NCI-H2081 (cell line): ENCODE measurements at places on chromosomes 1 and 21.

GRCh38 chr1:234478481-234479309, at the start of gene TARBP1:
TSS of gene TARBP1 (minus strand) at chr1:234479179. CDS start at chr1:234479103, 76 bp downstream.
- peak; percentile 91 for DNase-seq

DNA sequence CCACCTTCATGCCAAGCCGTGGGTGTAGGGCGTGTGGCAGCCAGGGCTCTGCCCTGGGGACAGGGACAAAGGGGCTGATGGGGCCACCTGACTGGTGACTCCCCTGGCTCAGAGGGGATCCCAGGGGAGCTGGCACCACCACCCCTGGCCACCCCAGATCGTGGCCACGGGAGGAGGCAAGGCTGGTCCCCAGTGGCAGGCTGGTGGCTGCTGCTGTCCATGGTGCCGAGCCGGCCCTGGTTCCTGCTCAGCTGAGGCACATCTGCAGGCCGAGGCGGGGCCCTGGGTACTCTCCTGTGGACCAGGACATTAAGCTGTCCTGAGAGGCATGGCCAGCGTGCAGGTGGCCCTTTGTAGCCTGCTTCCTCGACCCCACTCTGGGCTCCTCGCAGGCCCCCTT, 6.5 kb downstream of the PLCH2 start:
- DNase-seq, result no peak

DNA sequence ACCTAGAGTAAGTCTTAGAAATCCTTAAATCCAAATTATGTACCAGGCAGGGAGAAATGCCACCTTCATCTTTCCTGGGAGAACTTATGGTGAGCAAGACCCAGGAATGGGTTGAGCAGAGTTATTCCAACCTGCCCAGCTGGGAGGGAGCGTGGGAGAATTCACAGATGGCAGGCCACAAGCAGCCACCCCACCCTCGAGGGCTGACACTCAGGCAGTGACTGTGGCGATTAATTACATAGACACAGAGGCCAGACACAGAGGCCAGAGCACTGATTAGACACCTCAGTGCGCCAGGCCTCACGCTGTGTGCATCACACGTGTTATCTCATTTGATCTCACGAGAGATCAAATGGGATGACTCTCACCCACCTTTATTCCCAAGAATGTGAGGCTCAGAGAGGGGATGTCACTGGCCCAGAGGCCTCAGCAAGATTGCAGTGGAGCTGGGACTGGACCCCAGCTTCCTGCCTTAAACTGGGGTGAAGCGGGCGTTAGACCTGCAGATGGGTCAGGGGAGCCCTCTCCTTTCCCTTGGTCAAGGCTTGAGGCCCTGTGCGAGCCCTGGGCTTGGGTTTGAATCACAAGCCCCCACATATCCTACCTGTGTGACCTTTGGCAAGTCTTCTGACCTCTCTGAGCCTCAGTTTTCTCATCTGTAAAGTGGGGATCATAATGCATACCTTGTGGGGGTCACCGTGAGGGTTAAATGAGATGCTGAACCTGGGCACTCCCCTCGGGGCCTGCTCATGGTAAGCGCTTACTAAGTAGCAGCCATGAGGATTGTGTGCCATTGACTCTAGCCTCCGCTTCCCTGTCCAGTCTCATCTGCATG, 28.8 kb upstream of the PADI4 start:
- no peak for DNase-seq

GRCh38 chr1:206895837-206896242, 1.4 kb upstream of the IL24 start:
- peak; percentile 58 for DNase-seq

GRCh38 chr1:204348722-204349121, 11.0 kb downstream of the PLEKHA6 start:
- DNase-seq, result no peak

GRCh38 chr1:81052162-81052561, 748.6 kb upstream of the ADGRL2 start:
- no peak for DNase-seq

GRCh38 chr1:229641306-229641705, 15.3 kb downstream of the URB2 start:
- DNase-seq, result no peak

DNA sequence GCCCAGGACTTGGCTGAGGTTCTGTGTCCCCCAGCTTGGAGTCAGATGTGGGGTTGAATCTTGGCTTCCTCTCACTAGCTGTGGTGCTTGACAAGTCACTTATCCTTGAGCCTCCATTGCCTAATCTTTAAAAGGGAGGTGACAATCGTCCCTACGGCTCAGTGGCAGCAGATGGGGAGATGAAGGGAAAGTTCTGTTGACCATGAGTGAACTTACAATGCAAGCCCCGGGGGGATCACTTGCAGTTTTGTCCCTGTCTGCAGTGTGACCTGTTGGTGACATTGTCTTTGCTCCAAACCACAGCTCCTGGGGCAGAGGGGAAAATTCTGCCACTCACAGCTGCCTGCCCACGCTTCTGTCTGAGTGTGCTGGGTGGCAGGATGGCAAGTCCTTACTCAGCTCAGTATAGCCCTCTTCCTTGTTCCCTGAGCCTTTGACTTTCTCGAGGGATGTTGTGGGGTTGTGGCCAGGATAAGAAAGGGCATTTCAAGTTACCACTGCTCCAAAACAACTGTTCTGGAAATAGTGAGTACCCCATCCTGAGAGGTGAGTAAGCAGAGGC, 1.7 kb downstream of the PCSK9 start:
- no peak for DNase-seq

GRCh38 chr1:44553127-44553758, 121.0 kb downstream of the TMEM53 start:
- no peak for DNase-seq

- DNase-seq, result no peak
These were observed 11.1 kb downstream of the MRTO4 start for GRCh38 chr1:19262744-19263143.

GRCh38 chr1:19737104-19737825, 62.5 kb downstream of the TMCO4 start:
- DNase-seq, result no peak

GRCh38 chr1:33633019-33633801, 160.8 kb downstream of the ZSCAN20 start:
- DNase-seq, result peak; percentile 91

DNA sequence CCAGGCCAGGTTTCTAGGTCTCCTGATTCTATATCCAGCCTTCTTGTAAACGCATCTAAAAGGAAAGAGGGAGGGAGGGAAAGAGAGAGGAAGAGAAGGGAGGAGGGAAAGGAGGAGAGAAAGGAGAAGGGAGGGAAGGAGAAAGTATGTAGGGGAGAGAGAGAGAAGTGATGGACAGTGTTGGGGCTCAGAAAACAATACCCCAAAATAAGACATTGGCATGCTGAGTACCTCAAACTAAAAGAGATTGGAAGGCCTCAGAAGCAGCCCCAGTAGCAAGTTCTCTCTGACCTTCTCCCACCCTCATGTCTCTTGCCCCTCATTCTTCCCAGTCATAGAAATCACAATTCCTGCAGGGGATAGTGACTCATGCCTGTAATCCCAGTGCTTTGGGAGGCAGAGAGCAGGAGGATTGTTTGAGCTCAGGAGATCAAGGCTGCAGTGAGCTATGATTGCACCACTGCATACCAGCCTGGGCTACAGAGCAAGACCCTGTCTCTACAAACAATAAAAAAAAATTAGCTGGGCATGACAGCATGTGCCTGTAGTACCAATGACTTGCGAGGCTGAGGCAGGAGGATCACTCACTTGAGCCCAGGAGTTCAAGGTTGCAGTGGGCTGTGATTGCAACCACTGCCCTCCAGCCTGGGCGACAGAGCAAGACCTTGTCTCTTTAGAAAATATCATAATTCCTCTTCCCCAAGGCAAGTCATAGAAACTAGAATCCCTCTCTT, 51.2 kb downstream of the DNTTIP2 start:
- no peak for DNase-seq

- no peak for DNase-seq
These were observed 116.6 kb upstream of the SYT6 start for GRCh38 chr1:114270282-114270681.

GRCh38 chr1:84776639-84777038, 86.4 kb upstream of the SSX2IP start:
- DNase-seq, result no peak

DNA sequence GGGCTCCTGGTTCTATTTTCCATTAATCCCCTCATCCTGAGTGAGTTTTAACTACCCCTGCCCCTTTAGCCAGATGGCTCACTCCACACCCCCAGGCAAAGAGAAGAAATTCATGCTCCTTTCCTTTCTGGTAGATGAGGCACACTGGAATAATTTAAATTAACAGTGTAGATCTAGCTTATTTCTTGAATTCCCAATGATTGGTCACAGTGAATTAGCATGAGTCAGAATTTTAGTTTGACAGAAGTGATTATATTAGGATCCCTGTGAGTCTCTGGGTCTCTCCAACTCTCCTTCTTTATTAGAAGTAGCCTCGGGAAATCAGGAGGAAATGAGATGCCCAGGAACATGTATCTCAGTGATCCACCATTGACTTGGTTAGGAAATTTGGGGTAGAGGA, 103.1 kb upstream of the KAZN start:
- no peak for DNase-seq

GRCh38 chr1:111943846-111944749, 45.4 kb downstream of the KCND3 start:
- peak; percentile 75 for DNase-seq

GRCh38 chr1:70528590-70529333, 117.7 kb downstream of the CTH start:
- DNase-seq, result peak; percentile 38
